ENCODE measurements at places on chromosomes 5 and 9. TPM values are rescaled to one million over a fixed set of nuclear protein-coding genes. Genes with fewer than 3 reads are reported as not detected.

- peaks cover 1% of the 10 kb centered on the region for H3K27me3 ChIP-seq
- DNase-seq: no peak
- no peak overlapping the region for H3K27ac ChIP-seq
Observed at GRCh38 chr5:97276474-97277120, 93.5 kb upstream of the RIOK2 start.

DNA sequence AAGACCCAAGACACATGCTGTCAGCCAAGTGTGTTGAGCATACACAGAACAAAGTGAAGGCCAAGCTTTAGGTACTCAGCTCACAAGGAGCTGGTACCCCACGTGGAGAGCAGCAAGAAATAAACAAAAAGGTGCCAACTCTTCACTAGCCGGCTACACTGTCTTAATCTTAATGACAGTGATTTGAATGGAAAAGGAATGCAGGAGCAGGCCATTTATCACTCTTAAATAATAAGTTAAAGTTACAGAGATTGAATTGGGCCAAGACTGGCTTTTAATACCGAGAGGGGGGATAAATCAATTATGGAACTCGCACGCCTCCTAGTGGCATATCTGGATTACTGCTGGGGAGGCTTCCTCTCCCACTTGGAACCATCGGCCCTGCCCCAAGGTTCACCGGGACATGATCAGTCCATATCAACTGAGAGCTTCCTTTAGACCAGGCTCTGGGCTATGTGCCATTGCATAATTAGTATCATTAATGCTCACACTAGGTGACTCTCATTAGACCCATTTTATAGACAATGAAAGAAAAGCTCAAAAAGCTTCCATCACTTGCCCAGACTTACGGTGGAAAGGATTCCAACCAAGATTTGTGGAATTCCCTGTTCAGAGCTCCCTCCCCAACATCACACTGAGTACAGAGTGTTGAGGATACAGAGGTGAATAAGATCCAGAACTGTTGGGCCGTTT, 94.0 kb downstream of the ACTL7B start:
- no peak overlapping the region for H3K4me3 ChIP-seq
- no peak for DNase-seq
- peaks cover 7% of the 10 kb centered on the region for H3K4me1 ChIP-seq
- H3K27ac ChIP-seq: no peak overlapping the region

DNA sequence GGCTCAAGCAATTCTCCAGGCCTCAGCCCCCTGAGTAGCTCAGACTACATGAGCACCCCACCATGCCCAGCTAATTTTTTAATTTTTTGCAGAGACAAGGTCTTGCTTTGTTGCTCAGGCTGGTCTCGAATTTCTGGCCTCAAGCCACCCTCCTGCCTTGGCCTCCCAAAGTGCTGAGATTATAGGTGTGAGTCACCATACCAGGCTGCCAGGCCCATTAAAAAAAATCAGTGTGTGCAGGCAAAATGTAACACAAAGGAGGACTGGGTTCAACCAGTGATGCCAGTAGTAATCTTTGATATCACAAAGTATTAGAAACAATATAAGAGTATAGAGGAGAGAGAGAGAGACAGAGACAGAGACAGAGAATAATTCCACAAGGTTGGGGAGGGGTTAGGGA, 322.7 kb downstream of the MSX2 start:
- H3K27ac ChIP-seq: no peak overlapping the region
- DNase-seq: no peak
- H3K4me1 ChIP-seq: no peaks in the 10 kb centered on the region

GRCh38 chr9:26956860-26957233, 635 bp downstream of the IFT74 start:
- DNase-seq: no peak
- peaks cover 40% of the 10 kb centered on the region for H3K4me1 ChIP-seq
- H3K27ac ChIP-seq: peak overlapping the region; percentile 95
- H3K27me3 ChIP-seq: no peaks in the 10 kb centered on the region
- H3K4me3 ChIP-seq: peak overlapping the region; percentile 92
- no peaks in the 10 kb centered on the region for H3K36me3 ChIP-seq

GRCh38 chr9:81689343-81690175, at the start of gene TLE1:
Gene TLE1, minus strand, starts transcription at chr9:81689547. Its CDS starts 1,307 bp downstream, at chr9:81688240.
- H3K4me1 ChIP-seq: peaks cover 16% of the 10 kb centered on the region
- peak; percentile 75 for DNase-seq
- H3K27me3 ChIP-seq: peaks cover 11% of the 10 kb centered on the region
- H3K27ac ChIP-seq: peak within 1 kb of the TSS; percentile 84
- H3K36me3 ChIP-seq: no peaks in the 10 kb centered on the region
- peak within 1 kb of the TSS; percentile 97 for H3K4me3 ChIP-seq

GRCh38 chr5:126360467-126360866, 62.7 kb upstream of the GRAMD2B start:
- DNase-seq: no peak
- H3K4me3 ChIP-seq: no peak overlapping the region
- no peak overlapping the region for H3K27ac ChIP-seq
- H3K27me3 ChIP-seq: no peaks in the 10 kb centered on the region
- no peaks in the 10 kb centered on the region for H3K36me3 ChIP-seq
- H3K4me1 ChIP-seq: peaks cover 1% of the 10 kb centered on the region

- H3K27ac ChIP-seq: no peak overlapping the region
- peaks cover 32% of the 10 kb centered on the region for H3K4me1 ChIP-seq
- no peak overlapping the region for H3K4me3 ChIP-seq
- DNase-seq: no peak
- H3K27me3 ChIP-seq: no peaks in the 10 kb centered on the region
Observed at GRCh38 chr5:78905084-78905938, 79.8 kb downstream of the ARSB start.

DNA sequence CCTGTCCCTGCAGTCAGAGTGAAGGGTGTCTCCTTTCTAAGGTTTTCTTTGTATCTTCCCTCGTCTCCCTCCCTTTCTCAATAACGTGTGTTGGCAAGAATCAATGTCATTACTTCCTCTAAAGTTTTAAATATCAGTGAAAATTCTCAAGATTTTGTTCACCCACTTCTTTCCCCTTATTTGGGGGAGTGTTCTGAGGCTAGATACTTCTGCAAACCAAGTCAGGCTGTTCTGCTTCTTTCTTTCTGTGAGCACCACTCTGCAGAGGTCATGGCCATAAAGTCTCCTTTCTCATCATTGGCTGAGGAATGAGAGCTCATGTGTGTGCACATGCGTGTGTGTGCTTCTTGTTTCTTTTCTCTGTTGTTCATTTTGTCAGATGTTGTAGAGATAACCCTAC, 26.6 kb upstream of the SPATA31C2 start:
- no peaks in the 10 kb centered on the region for H3K36me3 ChIP-seq
- H3K27me3 ChIP-seq: peaks cover 26% of the 10 kb centered on the region
- no peak for DNase-seq
- no peak overlapping the region for H3K27ac ChIP-seq
- no peaks in the 10 kb centered on the region for H3K4me1 ChIP-seq
- no peak overlapping the region for H3K4me3 ChIP-seq

DNA sequence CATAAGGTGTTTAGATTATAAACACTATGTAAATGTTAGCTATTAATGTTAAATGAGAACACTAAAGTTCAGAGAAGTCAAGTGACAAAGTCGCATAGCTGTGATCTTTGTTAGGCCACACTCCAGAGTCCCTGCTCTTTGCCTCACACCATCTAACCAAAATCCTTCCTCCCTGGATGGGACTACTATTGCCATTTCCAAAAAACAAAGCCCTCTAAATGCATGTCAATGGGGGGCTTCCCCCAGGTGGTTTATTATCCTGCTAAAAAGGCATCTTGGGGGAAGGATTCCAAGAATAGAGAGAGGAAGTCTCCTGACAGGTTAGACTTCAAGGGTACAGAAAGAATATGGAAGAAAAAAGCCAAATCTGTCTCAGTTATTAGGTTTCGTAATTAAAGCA, 10.4 kb downstream of the NR6A1 start:
- H3K27ac ChIP-seq: no peak overlapping the region
- DNase-seq: no peak
- peaks cover 59% of the 10 kb centered on the region for H3K27me3 ChIP-seq
- no peak overlapping the region for H3K4me3 ChIP-seq
- H3K4me1 ChIP-seq: no peaks in the 10 kb centered on the region
- no peaks in the 10 kb centered on the region for H3K36me3 ChIP-seq

GRCh38 chr5:180007582-180007981, 64.0 kb downstream of the RNF130 start:
- no peak overlapping the region for H3K4me3 ChIP-seq
- no peak for DNase-seq
- no peak overlapping the region for H3K27ac ChIP-seq
- peaks cover 28% of the 10 kb centered on the region for H3K36me3 ChIP-seq

DNA sequence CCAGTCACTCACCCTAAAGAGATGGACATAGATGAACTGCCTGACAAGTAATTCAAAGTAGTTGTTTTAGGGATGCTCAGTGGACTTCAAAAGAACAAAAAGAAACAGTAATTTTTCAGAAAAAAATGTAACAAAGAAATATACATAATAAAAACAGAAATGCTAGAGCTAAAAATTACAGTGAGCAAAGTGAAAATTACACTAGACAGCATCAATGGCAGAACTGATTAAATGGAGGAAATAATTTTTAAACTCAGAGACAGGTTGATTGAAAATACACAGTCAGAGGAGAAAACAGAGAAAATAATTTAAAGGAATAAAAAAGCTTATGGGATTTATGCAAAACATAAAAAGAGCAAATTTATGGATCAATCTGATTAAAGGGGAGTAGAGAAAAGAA, 1968.4 kb downstream of the EFNA5 start:
- no peak overlapping the region for H3K27ac ChIP-seq
- no peak for DNase-seq
- no peak overlapping the region for H3K4me3 ChIP-seq
- H3K4me1 ChIP-seq: no peaks in the 10 kb centered on the region

DNA sequence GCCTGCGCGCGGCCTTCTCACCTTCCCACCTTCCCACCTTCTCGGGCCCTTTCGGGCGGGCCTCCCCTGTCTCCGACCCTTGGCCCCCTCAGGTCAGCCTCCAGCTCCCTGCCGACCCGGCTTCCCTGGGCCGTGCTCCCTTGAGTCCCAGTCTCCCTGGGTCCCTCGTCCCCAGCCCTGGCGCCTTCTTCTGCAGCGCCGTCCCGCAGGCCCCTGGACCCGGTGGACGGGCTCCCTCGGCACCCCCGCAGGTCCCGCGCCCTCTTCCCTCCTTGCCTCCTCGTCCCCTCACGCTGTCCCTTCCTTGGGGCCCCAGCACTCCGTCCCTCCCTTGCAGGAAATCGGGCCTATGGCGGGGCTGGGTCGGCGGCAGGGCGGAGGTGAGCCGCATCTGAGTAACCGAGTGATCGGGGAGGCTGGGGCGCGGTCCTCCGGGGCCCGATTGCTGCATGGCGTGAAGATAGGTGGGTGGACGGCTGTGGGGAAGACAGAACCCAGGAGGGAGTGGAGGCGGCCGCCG, 7.6 kb downstream of the ARPC5L start:
- H3K4me3 ChIP-seq: peak overlapping the region; percentile 93
- DNase-seq: no peak
- peaks cover 66% of the 10 kb centered on the region for H3K4me1 ChIP-seq
- H3K36me3 ChIP-seq: no peaks in the 10 kb centered on the region

- H3K36me3 ChIP-seq: no peaks in the 10 kb centered on the region
- H3K27ac ChIP-seq: no peak overlapping the region
- no peak for DNase-seq
- no peak overlapping the region for H3K4me3 ChIP-seq
- H3K27me3 ChIP-seq: no peaks in the 10 kb centered on the region
- no peaks in the 10 kb centered on the region for H3K4me1 ChIP-seq
Observed at GRCh38 chr9:74125941-74126340, 371.2 kb upstream of the RORB start.

DNA sequence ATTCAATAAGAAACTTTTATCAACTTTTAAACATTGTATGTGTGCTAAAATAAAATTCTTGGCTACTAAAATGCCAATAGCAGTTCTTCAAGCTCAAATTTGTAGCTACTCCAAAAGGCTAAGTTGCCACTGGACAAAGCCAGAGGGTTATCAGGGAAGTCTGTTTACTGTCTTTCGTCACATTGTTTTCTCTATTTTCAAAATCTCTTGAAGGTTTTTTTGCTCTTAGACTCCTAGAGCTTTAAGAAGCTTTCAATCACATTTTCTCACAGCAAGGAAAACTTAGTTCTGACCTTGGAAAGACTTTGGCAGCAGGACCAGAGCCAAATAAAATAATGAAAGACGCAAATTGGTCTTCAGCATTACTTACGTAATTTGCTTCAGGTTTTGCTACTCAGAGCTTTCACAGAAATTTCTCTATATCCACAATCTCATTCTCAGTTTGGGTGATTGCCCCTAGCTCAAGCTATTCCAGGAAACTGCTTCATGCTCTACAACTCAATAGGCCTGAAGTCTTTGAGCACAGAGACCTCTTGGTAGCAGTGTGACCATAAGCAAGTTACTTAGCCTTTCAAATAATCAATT, 257.7 kb downstream of the GABRG2 start:
- no peak overlapping the region for H3K4me3 ChIP-seq
- no peak overlapping the region for H3K27ac ChIP-seq
- no peak for DNase-seq
- H3K36me3 ChIP-seq: peaks cover 4% of the 10 kb centered on the region
- no peaks in the 10 kb centered on the region for H3K4me1 ChIP-seq

DNA sequence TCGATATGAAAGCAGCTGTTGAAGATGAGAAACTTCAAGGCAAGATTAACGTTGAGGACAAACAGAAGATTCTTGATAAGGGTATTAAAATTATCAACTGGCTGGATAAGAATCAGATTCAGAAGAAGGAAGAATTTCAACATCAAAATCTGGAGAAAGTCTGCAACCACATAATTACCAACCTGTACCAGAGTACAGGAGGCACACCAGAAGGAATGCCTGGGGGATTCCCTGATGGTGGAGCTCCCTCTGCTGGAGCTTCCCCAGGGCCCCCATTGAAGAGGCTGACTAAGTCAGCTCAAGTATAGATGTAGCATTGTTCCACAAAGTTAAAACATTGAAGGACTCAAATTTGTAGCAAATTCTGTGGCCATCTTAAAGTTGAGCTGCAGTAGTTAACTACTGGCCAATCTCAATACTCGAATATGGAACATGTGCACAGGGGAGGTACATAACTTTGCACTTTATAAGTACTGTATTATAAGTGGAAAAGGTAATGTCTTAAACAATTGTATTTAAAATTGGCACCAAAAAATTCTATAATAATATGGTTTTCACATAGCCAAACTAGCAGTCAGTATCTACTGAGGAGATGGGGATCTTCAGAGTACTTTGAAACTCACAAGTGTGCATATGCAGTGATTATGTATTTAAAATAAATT, 237.5 kb downstream of the CHSY3 start:
- H3K27ac ChIP-seq: no peak overlapping the region
- no peaks in the 10 kb centered on the region for H3K27me3 ChIP-seq
- no peak overlapping the region for H3K4me3 ChIP-seq
- H3K4me1 ChIP-seq: no peaks in the 10 kb centered on the region
- no peak for DNase-seq
- no peaks in the 10 kb centered on the region for H3K36me3 ChIP-seq

- H3K4me1 ChIP-seq: peaks cover 16% of the 10 kb centered on the region
- H3K36me3 ChIP-seq: peaks cover 4% of the 10 kb centered on the region
- H3K27ac ChIP-seq: no peak overlapping the region
- H3K27me3 ChIP-seq: no peaks in the 10 kb centered on the region
- no peak overlapping the region for H3K4me3 ChIP-seq
Observed at GRCh38 chr5:109898269-109899162, 208.8 kb downstream of the MAN2A1 start.

The CDC25C gene
- not detected for total RNA-seq

The PCDHAC2 gene
- total RNA-seq: not detected

The CTSV gene
- not detected for total RNA-seq

The KIF4B gene
- total RNA-seq: not detected

The TMEM174 gene
- not detected for total RNA-seq

The PNPLA7 gene
- 14.5 TPM for total RNA-seq

The TAF11L5 gene
- total RNA-seq: not detected

The SEMA6A gene
- not detected for total RNA-seq

The SLC6A7 gene
- total RNA-seq: not detected

The MSMP gene
- 1.7 TPM for total RNA-seq

The DMRT3 gene
- total RNA-seq: not detected
